ENCODE measurements at places on chromosomes 1 and 21.

DNA sequence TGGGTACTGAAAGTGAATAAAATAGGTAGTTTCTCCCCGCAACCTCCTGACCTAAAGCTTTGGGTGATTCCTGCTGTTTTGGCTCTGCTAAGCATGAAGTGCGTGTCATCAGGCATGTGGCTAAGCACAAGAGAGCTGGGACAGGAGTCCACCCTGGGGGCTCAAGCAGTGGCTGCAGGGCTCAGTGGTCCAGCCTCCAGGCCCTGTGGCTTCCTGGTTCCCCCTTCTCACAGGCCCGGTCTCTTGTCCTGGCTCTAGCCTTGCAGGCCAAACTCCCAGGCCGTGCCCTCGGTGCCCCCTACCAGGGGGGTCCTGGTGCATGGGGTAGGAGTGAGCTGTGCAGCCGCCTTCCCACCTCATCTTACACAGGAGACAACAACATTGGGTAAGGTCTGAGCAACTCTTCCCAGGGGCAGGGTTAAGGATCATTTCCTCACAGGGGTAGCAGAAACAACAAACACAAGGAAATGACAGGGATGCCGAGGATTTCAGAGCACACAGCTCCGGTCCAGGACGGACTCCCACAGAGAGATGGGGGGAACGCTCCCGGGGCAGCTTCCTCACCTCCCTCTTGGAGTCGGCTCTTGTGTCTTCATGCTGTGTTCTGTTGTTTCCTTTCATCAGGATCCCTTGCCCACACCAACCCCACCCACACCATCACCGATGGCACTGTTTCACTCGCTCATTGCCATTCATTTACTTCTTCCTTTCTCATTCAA is 19.8 kb upstream of the SLC2A1 start:
- no peak for DNase-seq

GRCh38 chr1:236156512-236157208 is 14.3 kb downstream of the GPR137B start:
- DNase-seq, result peak; percentile 28

DNA sequence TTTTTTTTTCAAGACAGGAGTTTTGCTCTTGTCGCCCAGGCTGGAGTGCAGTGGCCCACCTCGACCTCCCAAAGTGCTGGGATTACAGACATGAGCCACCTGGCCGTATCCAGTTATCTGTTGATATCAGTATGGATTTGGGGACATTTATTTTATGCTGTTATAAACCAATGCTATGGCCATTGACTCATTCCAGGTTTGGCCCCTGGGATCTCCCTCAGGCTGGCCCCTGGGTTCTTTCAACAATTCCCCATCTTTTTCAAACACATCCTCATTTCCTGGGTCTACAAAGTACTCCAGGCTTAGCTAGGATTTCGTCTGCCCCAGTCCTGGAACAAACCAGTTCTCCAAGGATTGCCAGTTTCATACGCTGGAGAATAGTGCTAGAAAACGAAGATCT is 44.1 kb downstream of the WDR4 start:
- DNase-seq, result no peak

DNA sequence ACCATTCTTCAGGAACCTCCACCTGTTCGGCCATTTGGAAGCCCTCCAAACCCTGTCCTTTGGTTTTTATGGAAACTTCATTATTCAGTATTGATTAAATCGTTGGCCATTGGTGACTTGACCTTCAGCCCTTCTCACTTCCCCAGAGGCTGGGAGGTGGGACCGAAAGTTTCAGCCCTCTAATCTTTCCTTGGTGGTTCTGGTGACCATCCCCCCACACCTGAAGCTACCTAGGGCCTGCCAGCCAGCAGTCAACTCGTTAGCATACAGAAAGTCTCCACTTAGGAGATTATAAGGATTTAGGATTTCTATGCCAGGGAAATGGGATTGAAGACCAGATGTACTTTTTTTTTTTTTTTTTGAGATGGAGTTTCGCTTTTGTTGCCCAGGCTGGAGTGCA is 6.7 kb downstream of the DHX9 start:
- no peak for DNase-seq

DNA sequence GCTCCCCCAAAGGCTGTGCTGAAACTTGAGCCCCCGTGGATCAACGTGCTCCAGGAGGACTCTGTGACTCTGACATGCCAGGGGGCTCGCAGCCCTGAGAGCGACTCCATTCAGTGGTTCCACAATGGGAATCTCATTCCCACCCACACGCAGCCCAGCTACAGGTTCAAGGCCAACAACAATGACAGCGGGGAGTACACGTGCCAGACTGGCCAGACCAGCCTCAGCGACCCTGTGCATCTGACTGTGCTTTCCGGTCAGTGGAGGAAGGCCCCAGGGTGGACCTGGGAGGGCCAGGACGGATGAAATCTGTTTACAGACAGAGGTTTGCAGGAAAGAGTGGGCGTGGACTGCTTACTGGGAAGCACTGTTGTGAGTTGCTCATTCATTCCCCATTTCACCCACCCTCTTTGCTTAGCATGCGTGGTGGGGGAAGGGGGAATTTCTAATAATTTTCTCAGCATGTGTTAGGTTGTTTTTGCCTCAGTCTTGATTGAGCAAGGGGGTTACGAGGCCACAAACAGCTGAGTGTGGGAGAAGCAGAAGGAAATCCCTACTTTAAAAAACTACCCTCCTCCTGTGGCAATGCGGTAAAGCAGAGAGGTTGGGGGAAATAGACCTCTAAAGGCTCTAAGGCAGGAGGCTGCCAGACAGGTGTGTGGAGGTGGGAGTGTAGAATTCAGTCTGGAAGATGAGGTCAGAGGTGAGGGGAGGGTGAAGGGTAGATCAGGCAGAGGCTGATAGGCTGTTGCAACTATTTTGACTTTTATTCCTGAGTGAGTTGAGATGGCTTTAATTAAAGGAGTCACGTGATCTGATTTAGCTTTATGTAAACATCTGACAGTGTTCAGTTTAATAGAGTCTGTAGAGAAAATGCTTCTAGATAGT is 1.3 kb downstream of the FCGR2A start:
- no peak for DNase-seq

GRCh38 chr1:101239095-101240040 is 2.5 kb downstream of the S1PR1 start:
- peak; percentile 72 for DNase-seq

- DNase-seq, result no peak
Measured at GRCh38 chr1:27435566-27436203, 43.3 kb downstream of the GPR3 start.

DNA sequence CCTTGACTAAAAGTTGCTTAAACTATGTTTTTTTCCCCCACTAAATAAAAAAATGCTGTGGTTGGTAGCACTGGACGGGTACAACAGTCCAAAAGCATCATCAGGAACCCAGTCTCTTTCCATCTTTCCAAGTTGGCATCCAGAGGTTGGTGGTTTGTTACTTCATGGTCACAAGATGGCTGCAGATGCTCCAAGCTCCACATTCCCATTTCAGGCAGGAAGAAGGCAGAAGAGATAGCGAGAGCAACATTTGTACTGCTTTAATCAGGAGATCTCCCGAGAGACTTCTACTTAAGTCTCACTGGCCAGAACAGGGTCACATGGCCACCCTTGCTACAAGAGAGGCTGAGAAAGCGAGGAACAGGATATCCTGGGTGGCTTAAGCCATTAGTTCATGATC is 230.2 kb downstream of the KAZN start:
- DNase-seq, result no peak

- no peak for DNase-seq
Measured at GRCh38 chr1:226806988-226807387, 63.4 kb upstream of the PSEN2 start.

DNA sequence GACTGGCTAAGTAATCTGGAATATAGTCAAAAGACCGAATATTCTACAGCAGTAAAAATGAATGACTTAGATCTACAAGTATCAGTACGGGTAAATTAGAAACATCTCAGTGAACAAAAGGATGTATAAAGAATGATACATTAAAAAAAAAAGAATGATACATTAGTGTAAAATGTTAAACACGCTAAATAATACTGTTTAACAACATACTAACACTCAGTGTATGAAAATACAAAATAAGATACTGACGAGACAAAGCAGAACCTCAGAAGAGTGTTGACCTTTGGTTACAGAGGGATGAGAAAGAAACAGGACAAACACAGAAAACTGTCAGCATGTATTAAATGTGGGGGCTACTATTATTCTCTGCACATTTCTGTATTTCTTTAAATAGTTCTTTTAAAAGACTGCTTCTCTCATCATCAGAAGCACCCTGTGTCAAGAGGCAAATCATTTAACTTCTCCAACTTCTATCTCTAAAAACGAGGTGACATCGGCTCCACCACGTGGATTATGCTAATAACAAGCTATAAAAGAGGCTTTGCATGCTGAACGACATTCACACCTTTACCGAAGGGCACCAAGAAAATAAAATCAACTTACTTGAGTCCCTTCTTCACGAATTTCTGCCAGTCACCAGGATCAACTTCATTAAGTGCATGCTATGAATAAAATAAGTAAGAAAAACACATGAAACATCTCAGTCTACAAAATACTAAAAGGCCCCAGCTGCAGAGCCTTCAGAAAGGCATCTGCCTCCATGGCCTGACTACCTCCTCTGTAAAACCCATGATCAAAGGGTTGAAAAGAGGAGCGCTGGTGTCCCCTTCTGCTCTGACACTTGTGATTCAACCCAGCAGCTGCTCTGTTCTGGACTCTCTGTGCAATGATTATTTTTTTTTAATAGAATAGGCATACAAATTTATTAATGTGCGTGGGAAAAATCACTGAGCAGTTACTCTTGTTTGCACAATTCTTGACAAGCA is 42.5 kb downstream of the MRAP start:
- no peak for DNase-seq

DNA sequence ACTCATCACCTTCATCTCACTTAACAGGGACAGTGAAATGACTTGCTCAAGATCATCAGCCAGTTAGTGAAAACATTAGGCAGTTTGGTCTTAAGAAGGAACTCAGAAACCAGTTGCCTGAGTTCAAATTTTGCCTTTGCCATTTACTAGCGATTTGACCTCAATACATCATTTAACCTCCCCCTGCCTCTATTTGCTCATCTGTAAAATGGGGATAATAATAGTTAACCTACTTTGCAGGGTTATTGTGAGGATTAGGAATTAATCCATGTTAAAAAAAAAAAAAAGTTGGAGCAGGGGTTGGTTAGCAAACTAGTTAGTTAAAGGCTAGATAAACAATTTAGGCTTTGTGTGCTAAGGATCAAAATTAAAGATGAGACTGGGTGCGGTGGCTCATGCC is 10.6 kb upstream of the TACSTD2 start:
- DNase-seq, result no peak

GRCh38 chr1:221022331-221022730 is 143.1 kb downstream of the HLX start:
- no peak for DNase-seq

GRCh38 chr1:215567491-215568298 is 591 bp downstream of the KCTD3 start:
- peak; percentile 65 for DNase-seq

- DNase-seq, result peak; percentile 43
Measured at GRCh38 chr1:115648717-115649691, 7.2 kb downstream of the VANGL1 start.

DNA sequence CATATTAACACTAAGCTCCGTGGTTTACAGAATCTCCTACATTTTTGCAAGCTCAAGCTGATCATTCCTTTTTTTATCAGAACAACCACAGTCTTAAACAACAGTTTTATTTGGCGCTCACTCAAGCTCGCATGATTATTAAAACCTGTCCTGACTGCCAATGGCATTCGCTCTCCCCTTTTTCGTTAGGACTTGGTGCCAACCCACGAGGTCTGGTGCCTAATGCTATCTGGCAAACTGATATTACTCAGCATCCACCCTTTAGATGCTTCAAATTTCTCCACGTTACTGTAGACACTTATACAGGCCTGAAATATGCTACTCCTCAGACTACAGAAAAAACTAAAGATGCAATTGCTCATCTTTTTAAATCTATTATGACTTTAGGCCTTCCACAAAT is 23.0 kb upstream of the ITLN1 start:
- DNase-seq, result no peak

DNA sequence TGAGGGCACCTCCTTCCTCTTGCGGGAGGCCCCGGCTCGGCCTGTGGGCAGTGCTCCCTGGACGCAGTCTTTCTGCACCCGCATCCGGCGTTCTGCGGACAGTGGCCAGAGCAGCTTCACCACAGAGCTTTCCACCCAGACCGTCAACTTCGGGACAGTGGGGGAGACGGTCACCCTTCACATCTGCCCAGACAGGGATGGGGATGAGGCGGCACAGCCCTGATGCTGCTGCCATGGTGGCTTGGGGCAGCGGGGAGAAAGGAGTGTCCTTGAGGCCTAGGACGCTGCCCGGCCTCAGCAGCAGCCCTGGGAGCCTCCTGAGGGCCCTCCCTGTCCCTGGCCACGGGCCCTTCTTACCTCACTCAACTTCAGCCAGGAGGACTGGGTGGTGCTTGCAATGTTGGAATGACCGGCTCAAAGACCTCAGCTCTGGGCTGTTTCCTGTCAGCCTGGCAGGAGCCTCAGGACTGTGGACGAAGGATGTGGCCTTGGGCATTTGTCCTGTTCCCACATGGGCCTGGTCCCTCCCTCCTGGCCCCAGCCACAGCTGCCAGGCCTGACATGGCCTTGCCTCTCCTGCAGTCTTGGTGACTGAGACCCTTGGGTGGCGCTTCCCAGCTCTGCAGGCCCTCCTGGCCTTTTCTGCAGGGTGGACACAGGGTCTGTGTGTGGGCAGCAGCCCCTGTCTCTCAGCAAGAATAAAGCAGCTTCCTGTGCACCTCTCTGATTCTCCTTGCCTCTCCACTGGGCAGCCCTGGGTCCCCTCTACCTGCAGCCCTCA is 45.9 kb downstream of the TRIM11 start:
- DNase-seq, result no peak

DNA sequence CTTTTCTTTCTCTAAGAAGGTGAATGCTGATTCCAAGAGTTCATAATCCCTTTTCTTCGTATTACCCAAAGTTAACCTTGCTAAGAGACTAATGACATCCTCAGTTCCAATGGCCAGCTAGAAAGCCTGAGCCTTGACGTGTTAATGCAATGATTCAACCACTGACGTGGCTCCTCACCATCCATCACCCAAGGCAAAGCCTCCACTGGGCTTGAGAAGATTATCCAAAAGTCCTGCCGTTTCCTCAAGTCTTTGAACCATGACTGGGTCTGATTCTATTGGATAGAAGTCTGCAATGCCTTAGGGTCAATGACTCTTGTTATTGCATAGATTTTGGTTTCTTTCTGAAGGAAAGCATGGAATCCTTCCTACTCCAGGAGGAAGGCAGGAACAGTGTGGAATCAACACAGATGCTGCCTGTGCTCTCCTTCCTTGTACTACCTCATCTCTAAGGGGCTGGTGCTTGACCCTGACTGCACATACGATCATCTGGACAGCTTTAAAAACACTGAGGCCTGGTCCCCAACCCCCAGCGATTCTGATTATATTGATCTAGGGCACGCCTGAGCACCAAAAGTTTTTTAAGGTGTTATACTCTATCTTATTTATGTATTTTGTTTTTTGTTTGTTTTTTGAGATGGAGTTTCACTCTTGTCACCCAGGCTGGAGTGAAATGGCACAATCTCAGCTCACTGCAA is 69.3 kb upstream of the ANGPTL1 start:
- no peak for DNase-seq
